NB4 (cell line): ENCODE measurements at places on chromosomes 13 and 19.
A peak's percentile ranks its signal among the peaks of the same experiment; 100 is the strongest.

- no peak for DNase-seq
Observed at GRCh38 chr13:67821606-67822005, 591.5 kb upstream of the PCDH9 start.

- DNase-seq: no peak
Observed at GRCh38 chr19:12295191-12295590, 508 bp upstream of the ZNF44 start.

GRCh38 chr13:39768962-39769361, 113.5 kb downstream of the COG6 start:
- DNase-seq: no peak

DNA sequence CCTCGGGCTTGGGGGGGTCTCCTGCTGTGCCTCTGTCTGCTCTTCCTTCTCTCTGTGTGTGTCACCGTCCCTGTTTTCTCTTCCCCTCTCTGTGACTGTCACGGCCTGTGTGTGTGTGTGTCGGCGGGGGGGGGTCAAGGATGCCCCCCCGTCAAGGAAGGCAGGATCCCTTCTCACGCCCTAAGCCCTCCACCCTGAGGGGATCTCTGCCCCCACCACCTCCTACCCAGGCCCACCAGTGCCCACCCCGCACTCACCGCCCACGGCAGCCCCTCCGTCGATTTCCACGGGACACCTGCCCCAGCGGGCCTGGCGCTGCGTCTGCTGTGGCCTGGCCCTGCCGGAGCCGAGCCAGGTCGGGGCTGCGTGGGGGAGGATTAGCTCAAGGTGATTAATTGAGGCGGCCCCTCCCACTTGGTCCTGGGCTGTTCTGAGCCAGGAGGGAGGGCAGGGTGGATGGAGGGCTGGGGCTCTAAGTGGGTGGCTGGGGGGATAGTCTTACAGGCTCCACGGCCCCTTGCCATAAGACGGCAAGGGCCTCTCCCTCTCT, at the start of gene RAX2:
Gene RAX2 (minus strand): TSS at position 323 of the 550 bp plus-strand sequence. CDS start 486 bp downstream, outside the sequence.
- no peak for DNase-seq

GRCh38 chr19:29387586-29387985, 138.2 kb upstream of the VSTM2B start:
- peak; percentile 25 for DNase-seq
